ENCODE measurements at places on chromosomes 2 and 18. TPM values are rescaled to one million over a fixed set of nuclear protein-coding genes. Genes with fewer than 3 reads are reported as not detected.

DNA sequence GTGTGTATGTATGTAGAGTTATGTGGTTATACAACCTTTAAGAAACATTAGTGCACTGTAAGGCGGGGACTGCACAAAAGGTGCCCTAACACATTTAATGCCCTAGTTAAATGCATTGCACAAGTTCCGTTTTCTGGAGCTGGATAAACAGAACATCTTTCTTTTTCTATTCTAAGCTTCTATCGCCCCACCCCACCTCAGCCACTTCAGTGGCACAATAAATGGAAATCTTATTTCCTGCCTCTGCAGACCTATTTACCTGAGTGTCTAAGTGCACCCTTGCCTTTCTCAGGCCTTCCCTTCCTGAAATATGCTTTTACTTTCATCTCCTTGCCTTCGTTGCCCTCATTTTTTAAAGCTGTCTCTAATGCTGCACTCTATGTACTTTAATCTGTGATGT lies 123.5 kb downstream of the TANC1 start:
- H3K27me3 ChIP-seq: no peaks in the 10 kb centered on the region
- peaks cover 37% of the 10 kb centered on the region for H3K4me1 ChIP-seq
- H3K4me3 ChIP-seq: no peak overlapping the region
- DNase-seq: no peak
- H3K27ac ChIP-seq: peak overlapping the region; percentile 38

Gene TUBA3E
- total RNA-seq: not detected

DNA sequence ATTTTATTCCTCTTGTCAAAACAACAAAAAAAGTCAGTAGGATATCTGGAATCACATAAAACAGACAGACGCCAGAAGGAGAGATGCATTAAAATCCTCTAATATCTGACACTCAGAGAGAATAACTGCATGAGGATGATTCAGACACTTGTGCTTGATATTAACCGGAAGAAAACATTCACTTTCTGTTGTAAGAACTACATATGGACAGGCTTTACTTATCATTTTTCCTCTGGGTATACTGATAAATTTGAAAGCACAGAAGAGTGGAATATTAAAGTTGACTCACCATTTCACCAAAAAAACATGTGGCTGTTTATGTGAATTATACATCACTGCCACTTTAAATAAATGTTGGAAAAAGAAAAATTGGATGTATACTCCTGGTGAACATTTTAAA lies 589.1 kb upstream of the CDH2 start:
- no peaks in the 10 kb centered on the region for H3K27me3 ChIP-seq
- H3K27ac ChIP-seq: no peak overlapping the region
- peak; percentile 12 for DNase-seq
- H3K4me1 ChIP-seq: 0 out of 2 replicates have a peak, but pooled peaks cover 1% of the 10 kb centered on the region
- no peak overlapping the region for H3K4me3 ChIP-seq

DNA sequence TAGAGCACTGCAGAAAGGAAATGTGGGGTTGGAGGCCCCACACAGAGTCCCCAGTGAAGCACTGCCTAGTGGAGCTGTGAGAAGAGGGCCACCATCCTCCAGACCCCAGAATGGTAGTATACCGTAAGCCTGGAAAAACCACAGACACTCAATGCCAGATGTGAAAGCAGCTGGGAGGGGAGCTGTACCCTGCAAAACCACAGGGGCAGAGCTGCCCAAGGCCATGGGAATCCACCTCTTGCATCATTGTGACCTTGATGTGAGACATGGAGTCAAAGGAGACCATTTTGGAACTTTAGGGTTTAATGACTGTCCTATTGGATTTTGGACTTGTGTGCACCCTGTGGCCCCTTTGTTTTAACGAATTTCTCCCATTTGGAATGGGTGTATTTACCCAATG lies 75.3 kb upstream of the SERPINE2 start:
- no peak for DNase-seq
- no peaks in the 10 kb centered on the region for H3K27me3 ChIP-seq
- H3K4me3 ChIP-seq: no peak overlapping the region
- peaks cover 2% of the 10 kb centered on the region for H3K4me1 ChIP-seq
- H3K27ac ChIP-seq: no peak overlapping the region
